Stimulated activated CD4-positive, alpha-beta T cell treated with anti-CD3 and anti-CD28 coated beads, Interleukin-2, amount 100 ng/mL, for 48 hours (primary cell): ENCODE measurements at places on chromosomes 11 and 22.

DNA sequence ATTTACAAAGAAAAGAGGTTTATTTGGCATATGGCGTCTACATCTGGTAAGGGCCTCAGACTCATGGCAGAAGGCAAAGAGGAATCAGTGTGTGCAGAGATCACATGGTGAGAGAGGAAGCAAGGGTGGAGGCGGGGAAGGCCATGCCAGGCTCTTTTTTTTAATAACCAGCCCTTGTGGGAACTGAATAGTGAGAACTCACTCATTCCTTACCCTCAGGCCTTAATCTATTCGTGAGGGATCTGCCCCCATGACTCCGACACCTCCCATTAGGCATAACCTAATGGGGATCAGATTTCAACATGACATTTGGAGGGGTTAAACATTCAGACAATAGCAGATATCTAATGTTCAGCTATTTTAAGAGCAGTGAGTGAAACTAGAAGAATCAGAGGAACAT is 55.7 kb downstream of the ATM start:
- DNase-seq, result no peak

- no peak for DNase-seq
Observed at GRCh38 chr11:1830322-1831223, 4.2 kb upstream of the SYT8 start.

GRCh38 chr11:63769042-63769713 is 603 bp upstream of the ZFTA start:
- DNase-seq, result no peak

DNA sequence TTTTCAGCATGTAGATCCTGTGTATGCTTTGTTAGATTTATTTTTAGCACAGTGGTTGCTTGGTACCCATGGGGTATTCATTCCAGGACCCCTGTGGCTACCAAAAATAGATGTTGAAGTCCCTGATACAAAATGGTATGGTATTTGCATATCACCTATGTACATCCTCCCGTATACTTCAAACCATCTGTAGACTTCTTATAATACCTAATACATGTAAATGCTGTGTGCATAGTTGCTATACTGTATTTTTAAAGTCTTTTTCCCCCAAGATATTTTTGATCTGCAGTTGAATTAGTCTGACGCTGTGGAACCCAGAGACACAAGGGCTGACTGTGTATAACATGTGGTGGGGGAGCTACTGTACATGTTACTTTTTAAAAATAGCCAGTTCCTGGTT is 101.1 kb downstream of the ATXN10 start:
- no peak for DNase-seq

- DNase-seq, result no peak
Observed at GRCh38 chr11:122113836-122114825, 1.9 kb downstream of the BLID start.

GRCh38 chr11:74018331-74019005 is 9.6 kb upstream of the UCP3 start:
- DNase-seq, result no peak

DNA sequence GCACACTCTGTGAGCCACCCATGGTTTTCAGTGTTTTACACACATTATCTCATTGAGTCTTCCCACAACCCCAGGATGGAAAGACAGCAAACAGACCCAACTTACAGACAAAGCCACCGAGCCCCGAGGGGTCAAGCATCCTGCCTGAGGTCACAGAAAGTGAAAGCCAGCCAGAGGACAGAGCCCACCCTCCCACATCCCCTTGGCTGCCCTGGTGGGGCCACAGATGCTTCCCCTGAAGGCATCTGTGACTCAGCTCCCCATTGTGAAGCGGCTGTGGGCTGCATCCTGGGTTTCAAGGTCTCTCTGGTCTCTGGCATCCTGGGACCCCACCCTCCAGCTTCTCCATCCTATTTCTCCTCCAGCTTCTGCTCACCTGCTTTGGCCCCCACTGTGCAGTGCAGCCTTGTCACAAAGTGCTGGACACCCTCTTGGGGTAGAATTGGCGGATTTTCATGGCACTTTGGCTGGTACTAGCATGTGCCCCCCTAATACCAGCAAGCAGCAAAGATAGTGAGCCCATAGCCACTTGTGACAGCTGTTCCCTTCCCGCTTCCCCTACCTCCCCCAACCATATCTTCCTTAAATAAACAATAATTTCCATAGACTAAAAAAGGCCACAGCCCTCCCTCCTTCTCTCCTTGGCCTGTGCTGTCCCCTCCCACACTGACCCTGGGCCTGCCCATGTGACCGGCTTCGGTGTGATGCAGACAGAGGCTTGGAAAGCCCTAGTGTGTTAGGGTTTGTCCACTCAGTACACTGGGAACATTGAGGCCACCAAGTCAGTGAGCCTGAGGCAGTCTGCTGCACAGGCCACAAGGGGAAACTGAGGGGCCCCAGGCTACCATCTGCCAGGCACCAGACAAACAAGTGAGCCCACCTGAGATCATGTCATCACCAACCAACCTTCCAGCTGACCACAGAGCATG is 53.9 kb upstream of the SHISAL1 start:
- DNase-seq, result no peak

- no peak for DNase-seq
Observed at GRCh38 chr11:115496892-115497291, 7.3 kb downstream of the CADM1 start.

DNA sequence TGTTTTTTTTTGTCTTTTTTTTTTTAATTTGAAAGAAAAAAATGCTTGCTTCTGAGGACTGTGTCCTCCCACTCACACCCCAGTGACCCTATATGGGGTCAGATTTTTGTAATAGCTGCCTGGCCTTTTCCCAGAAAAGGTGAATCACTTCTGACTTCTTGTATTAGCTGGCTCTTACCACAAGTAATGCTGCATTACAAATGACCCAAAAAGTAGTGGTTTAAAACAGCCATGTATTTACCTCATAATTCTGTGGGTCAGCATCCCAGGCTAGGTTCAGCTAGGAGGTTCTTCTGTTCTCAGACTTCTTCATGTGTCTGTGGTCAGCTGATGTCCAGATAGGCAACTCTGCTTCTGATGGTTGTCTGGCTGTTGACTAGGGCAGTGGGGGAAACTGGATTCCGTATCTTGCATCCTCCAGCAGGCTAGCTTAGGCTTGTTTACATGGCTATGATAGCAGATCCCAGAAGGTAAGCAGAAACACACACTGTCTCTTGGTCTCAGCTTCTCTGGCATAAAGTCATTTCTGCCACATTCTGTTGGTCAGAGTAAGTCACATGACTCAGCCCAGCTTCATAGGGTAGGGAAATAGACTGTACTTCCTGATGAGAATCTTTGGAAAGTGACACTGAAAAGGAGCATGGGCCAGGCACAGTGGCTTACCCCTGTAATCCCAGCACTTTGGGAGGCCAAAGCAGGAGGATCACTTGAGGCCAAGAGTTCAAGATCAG is 19.5 kb downstream of the LHFPL7 start:
- DNase-seq, result no peak

GRCh38 chr11:24828938-24829605 is 332.2 kb downstream of the LUZP2 start:
- DNase-seq, result no peak

GRCh38 chr11:84496122-84496521 is 1131.0 kb downstream of the DLG2 start:
- no peak for DNase-seq

DNA sequence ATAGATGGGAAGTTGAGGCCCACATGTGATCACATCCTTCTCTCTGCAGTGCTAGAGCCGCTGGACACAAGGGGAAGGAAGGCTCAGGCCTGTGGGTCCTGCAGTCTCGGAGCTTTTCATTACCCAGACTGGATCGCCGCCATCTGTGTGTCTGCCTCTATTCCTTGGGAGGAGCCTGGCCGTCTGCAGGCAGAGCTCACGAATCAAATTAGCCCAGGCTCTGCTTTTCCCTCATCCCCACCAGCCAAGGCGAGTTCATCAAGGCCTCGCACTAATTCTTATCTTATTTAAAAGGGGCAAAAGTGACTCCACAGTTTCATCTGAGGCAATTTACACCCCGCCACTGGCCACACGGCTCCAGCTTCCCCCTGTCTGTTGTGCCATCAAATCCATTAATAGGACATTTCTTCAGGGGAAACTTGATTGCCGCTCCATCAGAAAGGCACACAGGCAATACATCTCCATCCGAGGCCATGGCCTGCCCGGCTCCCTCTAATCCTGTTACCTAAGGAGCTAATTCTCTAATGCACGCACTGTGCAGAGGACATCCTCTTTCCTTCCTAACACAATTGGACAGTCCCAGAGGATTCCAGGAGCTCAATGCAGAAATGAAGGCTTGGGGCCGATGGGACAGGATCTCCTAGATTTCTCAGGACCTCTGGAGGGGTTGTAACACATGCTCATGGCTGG is 3.3 kb upstream of the HTR3A start:
- DNase-seq, result no peak
